Breast epithelium (tissue), 4 donors: ENCODE measurements at places on chromosomes 7 and 10. TPM values are rescaled to one million over a fixed set of nuclear protein-coding genes. Genes with fewer than 3 reads are reported as not detected.

WDR86 gene
- total RNA-seq = 61.5 TPM

DNA sequence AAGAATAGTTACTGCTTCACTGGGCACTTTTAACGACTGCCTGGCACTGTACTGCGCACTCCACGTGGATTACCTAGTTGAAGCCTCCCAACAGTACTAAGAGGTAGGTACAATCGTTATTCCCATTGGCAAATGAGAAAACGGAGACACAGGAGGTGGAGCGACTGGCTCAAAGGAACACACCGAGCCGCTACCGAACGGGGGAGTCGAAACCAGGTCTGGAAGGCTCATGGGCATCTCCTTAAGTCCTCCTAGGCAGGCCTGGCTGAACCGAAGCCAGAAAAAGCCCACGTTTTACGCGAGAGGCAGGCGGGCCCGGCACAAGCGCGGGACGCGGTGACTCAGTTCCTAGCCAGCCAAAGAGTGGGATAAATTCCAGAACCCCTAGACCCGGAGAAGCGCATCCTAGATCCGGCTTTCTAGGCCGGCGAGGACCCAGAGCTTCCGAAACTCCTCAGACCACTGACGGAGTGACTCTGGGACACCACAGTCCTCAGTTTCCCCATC is 472 bp downstream of the PDAP1 start:
- H3K4me3 ChIP-seq = peak overlapping the region; percentile 100
- H3K27ac ChIP-seq = peak overlapping the region; percentile 97
- H3K27me3 ChIP-seq = no peaks in the 10 kb centered on the region
- peak; percentile 37 for DNase-seq
- peaks cover 3% of the 10 kb centered on the region for H3K4me1 ChIP-seq
- no peaks in the 10 kb centered on the region for H3K36me3 ChIP-seq

DNA sequence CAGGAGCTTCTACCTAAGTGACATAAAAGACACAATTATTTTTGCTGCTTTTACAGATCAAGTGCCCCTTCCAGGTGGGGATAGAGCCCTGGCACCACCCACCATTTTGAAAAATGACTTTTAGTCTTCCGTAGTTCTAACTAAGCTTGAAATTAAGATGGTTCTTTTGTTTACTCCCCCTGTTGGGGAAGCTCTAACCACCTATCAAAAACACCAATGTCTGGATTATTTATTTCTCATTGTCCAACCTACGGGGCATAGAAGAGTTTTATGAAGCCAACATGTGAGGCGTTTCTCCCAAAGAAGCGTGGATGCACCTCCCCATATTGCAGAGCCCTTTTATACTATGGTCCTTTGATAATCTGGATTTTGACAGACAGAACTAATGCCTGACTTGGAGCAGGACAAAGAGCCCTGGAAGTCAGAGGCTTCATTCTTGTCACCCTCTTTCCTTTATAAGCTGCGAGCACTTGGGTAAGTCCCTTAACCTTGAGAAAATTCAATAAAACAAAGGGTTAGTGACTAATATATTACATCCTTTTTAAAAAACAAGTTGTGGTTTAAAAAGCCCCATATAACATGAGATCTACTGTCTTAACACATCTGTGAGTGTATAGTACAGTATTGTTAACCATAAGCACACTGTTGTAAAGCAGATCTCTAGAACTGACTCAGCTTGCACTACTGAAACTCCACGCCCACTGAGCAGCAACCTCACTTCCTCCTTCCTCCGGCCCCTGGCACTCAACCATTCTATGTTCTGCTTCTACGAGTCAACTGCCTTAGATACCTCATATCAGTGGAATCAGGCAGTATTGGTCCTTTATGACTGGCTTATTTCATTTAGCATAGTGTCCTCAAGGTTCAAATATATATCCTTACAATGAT is 67.5 kb downstream of the ATXN7L1 start:
- DNase-seq = no peak
- no peak overlapping the region for H3K4me3 ChIP-seq

- H3K4me1 ChIP-seq = no peaks in the 10 kb centered on the region
- no peak overlapping the region for H3K4me3 ChIP-seq
- no peaks in the 10 kb centered on the region for H3K27me3 ChIP-seq
These were observed 53.9 kb upstream of the NPVF start for GRCh38 chr7:25282194-25282593.

DNA sequence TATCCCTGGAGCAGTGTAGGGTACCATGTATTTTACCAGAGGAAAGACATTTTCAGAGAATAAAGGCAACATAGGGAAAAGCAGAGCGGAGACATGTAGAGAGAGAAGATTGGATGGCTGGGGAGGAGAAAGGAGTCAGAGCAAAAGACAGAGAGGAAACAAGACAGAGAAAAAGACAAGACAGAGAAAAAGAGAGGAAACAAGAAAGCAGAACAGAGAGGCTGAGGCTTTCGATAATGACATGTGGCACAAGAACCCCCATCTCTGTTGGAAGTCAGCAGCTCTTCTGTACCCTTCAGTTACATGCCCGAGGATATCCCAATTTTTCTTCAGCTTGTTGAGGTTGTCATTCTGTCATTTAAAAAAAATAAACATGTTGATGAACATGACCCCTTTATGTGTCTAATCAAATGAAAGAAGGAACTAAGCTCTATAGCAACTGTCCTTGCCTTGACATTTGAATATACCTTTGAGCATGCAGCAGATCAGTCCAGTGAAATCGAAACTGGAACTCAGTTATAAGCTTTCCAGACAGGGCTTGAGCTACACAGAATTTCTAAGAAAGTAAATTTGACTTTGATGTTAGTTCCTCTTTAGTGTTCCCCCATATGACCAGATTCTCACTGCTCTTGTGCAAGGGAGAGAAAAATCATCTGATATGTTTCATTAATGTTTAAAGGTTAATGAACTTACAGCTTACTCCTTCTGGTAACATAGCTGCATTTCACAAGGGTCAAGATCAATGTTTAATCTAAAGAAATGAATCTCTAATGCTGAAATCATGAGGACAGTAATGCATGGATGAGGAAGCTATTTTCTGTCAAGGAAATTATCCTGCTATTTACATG is 75.1 kb upstream of the SP4 start:
- no peaks in the 10 kb centered on the region for H3K36me3 ChIP-seq
- no peak for DNase-seq
- no peak overlapping the region for H3K27ac ChIP-seq
- no peaks in the 10 kb centered on the region for H3K27me3 ChIP-seq
- H3K4me3 ChIP-seq = no peak overlapping the region

DNA sequence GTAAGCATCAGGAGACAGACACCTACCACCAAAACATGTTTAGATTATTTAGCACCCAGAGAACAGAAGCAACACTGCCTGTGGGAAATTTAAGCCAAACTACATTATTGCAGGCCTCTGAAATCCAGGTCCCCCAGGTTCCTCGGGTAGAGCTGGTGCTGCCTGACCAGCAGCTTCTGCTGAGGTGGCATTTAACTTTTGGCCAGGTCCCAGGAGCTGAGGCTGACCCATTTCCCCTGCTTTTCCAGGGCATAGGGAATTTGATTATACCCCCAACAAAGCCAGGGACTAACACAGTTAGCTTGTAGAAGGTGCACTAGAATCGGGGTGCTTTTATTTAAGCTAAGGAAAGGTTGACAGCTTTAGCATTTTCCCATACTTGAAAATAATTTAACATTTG is 4.7 kb downstream of the LRRC4 start:
- no peak overlapping the region for H3K27ac ChIP-seq
- no peaks in the 10 kb centered on the region for H3K4me1 ChIP-seq
- H3K36me3 ChIP-seq = no peaks in the 10 kb centered on the region
- no peak for DNase-seq

GRCh38 chr7:151167197-151167961 is at the start of gene GBX1:
TSS of gene GBX1 (minus strand) at chr7:151167694. CDS start at chr7:151167548, 146 bp downstream.
- H3K36me3 ChIP-seq = no peaks in the 10 kb centered on the region
- peaks cover 43% of the 10 kb centered on the region for H3K27me3 ChIP-seq
- H3K4me3 ChIP-seq = peak within 1 kb of the TSS; percentile 37
- peaks cover 11% of the 10 kb centered on the region for H3K4me1 ChIP-seq

DNA sequence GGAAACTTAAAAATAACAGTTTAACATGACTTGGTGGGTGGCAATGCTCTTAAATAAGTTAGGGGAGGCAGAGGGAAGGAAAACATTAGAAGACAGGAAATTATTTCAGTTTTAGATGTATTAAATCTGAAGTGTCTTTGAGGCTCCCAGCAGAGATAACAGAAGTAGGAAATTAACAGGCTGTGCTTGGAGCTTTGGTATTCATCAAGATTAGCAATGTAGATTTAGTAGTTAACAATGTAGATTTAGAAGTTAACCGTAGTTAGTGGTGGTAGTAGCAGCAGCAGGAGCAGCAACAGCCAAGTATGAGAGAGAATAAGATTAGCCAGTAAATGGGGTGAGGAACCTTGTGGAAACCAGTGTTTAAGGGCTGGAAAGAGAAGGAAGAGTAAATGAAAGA is 48.7 kb upstream of the UBN2 start:
- no peaks in the 10 kb centered on the region for H3K27me3 ChIP-seq
- no peaks in the 10 kb centered on the region for H3K4me1 ChIP-seq
- no peak for DNase-seq

DNA sequence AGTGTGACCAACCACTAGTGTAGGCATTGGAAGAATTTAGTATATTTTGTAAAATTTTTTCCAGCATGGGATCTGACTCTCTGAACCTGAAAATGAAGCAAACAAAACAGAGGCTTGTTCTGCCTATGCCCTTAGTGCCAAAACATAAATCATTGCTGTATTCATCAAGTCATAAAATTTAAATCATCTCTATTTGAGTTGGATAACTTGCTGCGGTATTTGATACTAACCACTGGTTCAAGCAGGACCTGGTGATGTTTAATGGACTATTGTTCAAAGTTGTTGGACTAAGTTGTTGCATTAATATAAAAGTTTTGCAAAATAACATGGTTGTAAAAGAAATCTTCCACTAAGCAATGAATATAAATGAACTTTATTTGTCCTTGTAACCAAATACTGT is 19.8 kb upstream of the RPA3 start:
- DNase-seq = no peak
- H3K27ac ChIP-seq = no peak overlapping the region
- no peaks in the 10 kb centered on the region for H3K4me1 ChIP-seq
- H3K36me3 ChIP-seq = no peaks in the 10 kb centered on the region
- no peak overlapping the region for H3K4me3 ChIP-seq

RBM20 gene
- total RNA-seq = 0.48 TPM

DNA sequence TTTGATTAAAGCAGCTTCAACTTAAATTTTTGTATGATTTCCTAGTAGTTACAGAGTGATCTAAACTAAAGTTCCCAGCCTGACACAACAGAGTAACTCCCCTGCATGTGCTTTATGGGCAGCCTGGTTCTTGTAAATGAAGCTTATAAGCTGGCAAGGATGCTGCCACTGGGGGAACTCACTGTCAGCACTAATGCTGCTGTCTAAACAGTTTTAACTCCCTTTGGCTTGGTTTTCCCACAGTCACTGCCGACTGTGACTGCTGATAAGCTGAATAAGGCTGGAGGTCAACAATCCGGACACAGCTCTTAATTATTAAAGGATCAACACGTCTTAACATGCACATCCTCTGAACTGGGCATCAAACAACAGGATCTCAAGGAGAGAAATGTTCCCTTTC is 130.1 kb downstream of the OTUD1 start:
- no peak overlapping the region for H3K27ac ChIP-seq
- H3K4me1 ChIP-seq = no peaks in the 10 kb centered on the region
- no peaks in the 10 kb centered on the region for H3K36me3 ChIP-seq
- no peak overlapping the region for H3K4me3 ChIP-seq
- no peaks in the 10 kb centered on the region for H3K27me3 ChIP-seq

DNA sequence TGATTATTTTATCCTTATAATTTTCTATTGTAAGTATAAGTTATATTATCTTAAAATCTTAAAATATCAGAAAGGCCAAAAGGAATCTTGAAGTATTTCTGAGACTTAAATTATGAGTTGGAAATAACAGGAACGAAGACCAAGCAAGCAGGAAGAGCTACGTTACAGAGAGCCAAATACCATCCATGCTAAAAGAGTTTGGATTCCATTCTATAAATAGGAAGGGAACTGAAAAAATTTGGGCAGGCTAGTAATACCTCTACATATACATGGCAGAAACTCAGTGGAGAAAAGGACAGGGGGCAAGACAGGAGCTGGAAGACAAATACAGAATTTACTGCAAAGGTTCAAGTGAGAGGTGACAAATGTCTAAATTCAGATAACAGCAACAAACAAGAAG is 16.7 kb downstream of the ITGB1 start:
- peak overlapping the region; percentile 36 for H3K27ac ChIP-seq
- H3K4me1 ChIP-seq = peaks cover 19% of the 10 kb centered on the region
- no peak overlapping the region for H3K4me3 ChIP-seq
- no peaks in the 10 kb centered on the region for H3K27me3 ChIP-seq
- H3K36me3 ChIP-seq = no peaks in the 10 kb centered on the region

- H3K27ac ChIP-seq = no peak overlapping the region
- H3K36me3 ChIP-seq = no peaks in the 10 kb centered on the region
- DNase-seq = no peak
- H3K27me3 ChIP-seq = no peaks in the 10 kb centered on the region
These were observed 415.0 kb downstream of the NRG3 start for GRCh38 chr10:82289945-82290344.

C7orf33 gene
- not detected for total RNA-seq

DNA sequence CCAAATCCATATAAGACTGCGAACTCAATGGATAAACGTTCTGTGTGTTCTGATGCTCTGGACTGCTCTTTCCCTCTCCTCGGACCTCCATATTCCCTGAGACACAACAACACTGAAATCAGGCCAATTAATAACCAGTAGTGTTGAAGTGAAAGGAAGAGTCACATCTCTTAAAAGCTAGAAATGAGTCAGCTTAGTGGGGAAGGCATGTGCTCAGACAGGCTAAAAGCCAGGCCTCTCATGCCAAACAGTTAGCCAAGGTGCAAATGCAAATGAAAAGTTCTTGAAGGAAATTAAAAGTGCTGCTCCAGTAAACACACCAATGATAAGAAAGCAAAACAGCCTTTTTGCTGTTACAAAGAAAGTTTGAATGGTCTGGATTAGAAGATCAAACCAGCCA is 29.3 kb downstream of the TNS3 start:
- no peaks in the 10 kb centered on the region for H3K36me3 ChIP-seq
- H3K4me3 ChIP-seq = no peak overlapping the region
- H3K27me3 ChIP-seq = no peaks in the 10 kb centered on the region
- DNase-seq = no peak
- H3K27ac ChIP-seq = peak overlapping the region; percentile 10
- no peaks in the 10 kb centered on the region for H3K4me1 ChIP-seq

DNA sequence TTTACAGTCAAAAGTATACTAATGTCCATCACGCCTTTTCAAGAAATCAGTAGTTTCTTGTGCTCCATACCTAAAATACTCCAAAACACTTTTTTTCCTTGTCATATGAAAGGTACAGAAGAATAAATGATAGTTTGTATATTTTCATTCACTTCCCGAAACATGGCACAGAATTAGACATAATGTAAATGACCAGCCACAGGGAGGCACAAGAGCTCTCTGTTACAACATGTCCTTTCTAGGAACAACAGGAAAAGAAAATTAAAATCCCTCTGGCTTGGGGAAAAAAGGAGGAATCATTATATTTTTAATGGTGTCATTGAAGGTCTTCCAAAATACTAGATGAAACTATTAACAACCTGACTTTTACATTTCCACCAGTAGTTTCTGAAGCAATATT is 331.2 kb downstream of the ACTR3B start:
- no peak overlapping the region for H3K27ac ChIP-seq
- no peaks in the 10 kb centered on the region for H3K36me3 ChIP-seq
- H3K4me3 ChIP-seq = no peak overlapping the region
- DNase-seq = no peak
